ENCODE measurements at places on chromosomes 11 and 22. TPM values are rescaled to one million over a fixed set of nuclear protein-coding genes. Genes with fewer than 3 reads are reported as not detected.

Gene EMID1
- 0.07 TPM for total RNA-seq

Gene SLC5A4
- not detected for total RNA-seq

Gene TRPM5
- not detected for total RNA-seq

Gene EXPH5
- 2.7 TPM for total RNA-seq

Data from NCI-H460 (cell line).